Vagina (tissue), 2 donors: ENCODE measurements at places on chromosomes 2 and 18.

- H3K36me3 ChIP-seq: no peaks in the 10 kb centered on the region
- no peak for DNase-seq
- H3K4me1 ChIP-seq: no peaks in the 10 kb centered on the region
- H3K27ac ChIP-seq: no peak overlapping the region
- no peak overlapping the region for H3K4me3 ChIP-seq
These were observed 10.7 kb upstream of the GYPC start for GRCh38 chr2:126645211-126645618.

DNA sequence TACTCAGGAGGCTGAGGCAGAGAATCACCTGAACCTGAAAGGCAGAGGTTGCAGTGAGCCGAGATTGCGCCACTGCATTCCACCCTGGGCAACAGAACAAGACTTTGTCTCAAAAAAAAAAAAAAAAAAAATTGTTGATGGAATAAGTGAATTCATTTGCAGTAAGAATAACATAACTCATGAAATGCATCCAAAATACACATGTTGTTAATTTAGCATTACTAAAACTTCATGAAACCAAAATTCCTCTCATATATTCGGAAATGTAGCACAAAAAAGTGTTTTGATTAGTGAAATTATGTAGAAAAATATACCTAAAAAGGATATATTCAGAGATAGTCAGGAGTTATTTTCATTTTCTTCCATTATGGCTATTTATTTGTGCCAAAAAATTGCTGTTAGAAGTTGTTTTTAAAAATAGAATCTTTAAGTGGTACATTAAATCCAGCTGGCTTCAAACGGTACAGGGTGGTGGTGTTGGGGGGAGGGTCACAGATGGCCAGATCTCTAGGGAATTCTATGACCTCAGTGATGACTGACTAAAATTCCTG lies 78.2 kb upstream of the UGP2 start:
- no peaks in the 10 kb centered on the region for H3K4me1 ChIP-seq
- no peak for DNase-seq
- no peak overlapping the region for H3K27ac ChIP-seq
- no peak overlapping the region for H3K4me3 ChIP-seq
- H3K27me3 ChIP-seq: no peaks in the 10 kb centered on the region

DNA sequence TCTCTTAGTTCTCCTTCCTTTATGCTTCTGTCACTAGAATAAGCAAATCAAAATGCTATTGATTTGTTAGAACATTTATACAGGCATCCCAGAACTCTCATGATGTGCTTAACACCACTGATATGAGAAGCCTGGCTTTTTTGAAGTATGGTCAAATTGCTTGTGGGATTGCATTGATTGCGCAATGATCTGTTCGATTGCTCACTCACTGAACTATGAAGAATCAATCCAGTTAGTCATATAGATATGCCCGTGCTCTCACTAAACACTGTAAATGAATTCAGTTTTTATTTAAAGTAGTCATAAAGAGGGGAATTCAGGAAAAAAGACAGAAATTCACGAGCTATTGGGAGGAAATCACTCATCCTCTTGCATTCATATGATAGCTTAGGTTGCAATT lies 1237.8 kb downstream of the SUCLG1 start:
- DNase-seq: no peak
- H3K4me1 ChIP-seq: no peaks in the 10 kb centered on the region
- no peaks in the 10 kb centered on the region for H3K36me3 ChIP-seq
- no peak overlapping the region for H3K27ac ChIP-seq

DNA sequence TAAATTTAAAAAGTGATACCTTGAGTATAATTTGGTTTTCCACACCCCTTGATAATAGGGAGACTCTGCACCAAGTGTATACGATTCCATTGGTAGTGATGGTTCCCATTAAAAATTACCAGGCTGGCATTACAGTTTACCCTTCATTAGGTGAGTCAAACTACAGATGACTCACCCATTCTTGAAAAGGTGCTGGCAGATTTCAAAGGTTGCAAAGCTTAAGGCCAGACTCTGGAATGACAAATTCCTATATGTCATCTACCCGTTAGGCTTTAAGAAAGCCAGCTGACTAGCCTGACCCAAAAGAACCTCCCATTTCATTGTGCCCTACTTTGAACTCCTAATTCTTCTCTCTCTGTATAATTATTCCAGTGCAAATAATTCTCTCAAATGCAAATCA lies 124.4 kb downstream of the LRRTM4 start:
- H3K4me1 ChIP-seq: no peaks in the 10 kb centered on the region
- no peaks in the 10 kb centered on the region for H3K36me3 ChIP-seq
- no peak overlapping the region for H3K4me3 ChIP-seq

- no peak overlapping the region for H3K27ac ChIP-seq
- no peaks in the 10 kb centered on the region for H3K4me1 ChIP-seq
- no peaks in the 10 kb centered on the region for H3K27me3 ChIP-seq
- no peaks in the 10 kb centered on the region for H3K36me3 ChIP-seq
- DNase-seq: no peak
These were observed 31.8 kb upstream of the RMDN2 start for GRCh38 chr2:37893327-37893726.

GRCh38 chr2:9200633-9201015 lies 6.0 kb upstream of the ASAP2 start:
- H3K4me1 ChIP-seq: peaks cover 2% of the 10 kb centered on the region
- H3K27ac ChIP-seq: no peak overlapping the region
- no peak for DNase-seq
- no peaks in the 10 kb centered on the region for H3K27me3 ChIP-seq
- H3K4me3 ChIP-seq: no peak overlapping the region
